T-helper 2 cell treated with Interferon-gamma antibody and Interleukin-4, amounts not matched to agents 5 μg/mL and 100 μg/mL, for 36 hours (primary cell): ENCODE measurements at places on chromosomes 6 and 20.

- DNase-seq: no peak
Measured at GRCh38 chr6:129853996-129854711, 7.0 kb downstream of the TMEM244 start.

DNA sequence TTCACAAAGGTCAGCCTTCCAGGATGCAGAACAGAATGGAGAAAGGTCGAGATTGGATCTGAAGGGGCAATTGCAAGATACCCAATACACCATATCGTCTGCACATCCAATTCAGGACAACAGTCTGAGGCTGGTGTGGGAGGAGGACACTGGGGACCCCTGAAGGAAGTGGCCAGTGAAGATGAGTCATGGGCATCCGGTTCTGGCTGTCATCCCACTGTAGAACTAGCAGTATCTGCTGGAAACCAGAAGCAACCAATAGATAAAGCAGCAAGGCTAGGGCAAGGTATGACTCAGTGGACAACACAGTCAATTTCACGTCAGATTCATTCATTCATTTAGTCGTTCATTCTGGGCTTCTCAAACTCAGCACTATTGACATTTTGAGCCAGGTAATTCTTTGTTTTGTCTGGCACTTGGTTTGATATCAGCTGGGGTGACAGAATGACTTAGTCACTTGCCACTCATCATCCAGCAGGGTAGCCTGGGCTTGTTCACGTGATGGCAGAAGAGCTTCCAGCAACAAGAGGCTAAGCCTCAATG lies 30.3 kb upstream of the SHLD1 start:
- no peak for DNase-seq

DNA sequence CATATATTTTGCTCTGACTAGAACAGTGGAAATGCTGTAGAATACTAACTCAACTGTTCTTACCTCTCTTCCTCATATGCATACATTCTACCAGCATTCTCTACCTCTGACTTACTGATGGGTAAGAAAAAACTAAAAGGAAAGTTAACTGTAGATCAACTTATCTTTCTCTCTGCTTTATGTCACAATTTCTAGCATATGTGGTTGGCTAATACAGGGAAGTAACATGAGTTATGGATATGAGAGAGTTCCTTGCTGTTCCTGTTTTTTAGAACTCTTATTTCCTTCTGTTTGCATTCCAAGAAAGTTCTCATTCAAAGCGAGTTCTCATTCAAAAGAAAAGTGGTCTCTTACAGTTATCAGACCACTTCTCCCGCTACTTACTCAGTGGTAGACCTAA lies 226.8 kb upstream of the SGK1 start:
- DNase-seq: no peak

DNA sequence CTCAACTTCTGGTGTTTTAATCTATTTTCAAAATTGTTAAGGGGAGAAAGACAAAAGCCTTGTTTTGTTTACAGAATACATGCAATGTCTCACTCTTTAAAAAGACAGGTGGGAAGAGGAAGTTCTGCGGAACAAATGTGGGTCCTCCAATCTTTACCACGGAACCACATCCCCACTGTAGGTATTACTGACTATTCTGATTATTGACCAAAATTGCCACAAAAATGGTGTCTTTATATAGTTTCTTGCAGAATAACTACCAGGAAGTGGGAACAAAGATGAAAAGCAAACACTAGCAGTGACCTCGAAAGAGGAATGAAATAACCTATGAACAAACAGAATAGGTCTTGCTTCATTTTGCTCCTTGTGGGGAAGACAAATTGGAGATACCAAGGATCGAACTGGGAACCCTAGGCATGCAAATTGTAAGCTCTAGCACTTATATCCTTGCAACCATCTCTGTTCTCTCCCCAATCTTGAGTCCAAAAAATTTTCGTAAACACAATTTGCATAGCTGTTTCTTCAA lies 106.7 kb downstream of the GPX5 start:
- DNase-seq: no peak

DNA sequence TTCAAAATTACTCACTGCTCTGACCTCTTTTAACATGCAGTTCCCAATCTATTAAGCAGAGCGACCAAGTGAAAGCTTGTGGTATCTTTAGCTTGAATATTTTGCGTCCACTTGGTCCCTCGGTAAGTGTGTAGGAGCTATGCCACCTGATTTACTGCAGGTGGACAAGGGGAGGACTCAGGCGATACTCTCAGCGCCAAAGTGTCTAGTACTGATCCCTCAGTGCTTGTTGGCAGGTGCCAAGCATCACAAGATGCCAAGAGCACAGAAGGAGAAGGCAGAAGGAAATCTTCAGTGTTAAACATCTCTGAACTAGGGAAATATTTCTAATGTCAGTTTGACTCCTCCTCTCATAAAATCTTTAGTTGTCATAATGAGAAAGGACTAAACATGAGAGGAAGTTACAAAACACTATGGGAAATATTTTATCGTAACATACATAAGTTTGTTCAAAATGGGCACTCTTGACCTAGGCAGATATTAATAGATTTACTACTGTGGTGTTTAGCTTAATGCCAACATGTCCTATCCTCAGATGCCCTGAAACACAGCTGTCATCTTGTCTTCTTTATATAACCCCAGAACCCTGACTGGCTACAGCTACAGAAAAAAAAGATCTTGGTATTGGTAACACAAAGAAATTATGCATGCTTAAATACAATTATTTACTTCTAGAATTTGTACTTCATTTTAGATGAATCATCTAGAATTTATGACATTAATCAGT lies 19.5 kb downstream of the NHLRC1 start:
- DNase-seq: no peak

GRCh38 chr20:62590309-62591121 lies 51.8 kb upstream of the SLCO4A1 start:
- DNase-seq: no peak

DNA sequence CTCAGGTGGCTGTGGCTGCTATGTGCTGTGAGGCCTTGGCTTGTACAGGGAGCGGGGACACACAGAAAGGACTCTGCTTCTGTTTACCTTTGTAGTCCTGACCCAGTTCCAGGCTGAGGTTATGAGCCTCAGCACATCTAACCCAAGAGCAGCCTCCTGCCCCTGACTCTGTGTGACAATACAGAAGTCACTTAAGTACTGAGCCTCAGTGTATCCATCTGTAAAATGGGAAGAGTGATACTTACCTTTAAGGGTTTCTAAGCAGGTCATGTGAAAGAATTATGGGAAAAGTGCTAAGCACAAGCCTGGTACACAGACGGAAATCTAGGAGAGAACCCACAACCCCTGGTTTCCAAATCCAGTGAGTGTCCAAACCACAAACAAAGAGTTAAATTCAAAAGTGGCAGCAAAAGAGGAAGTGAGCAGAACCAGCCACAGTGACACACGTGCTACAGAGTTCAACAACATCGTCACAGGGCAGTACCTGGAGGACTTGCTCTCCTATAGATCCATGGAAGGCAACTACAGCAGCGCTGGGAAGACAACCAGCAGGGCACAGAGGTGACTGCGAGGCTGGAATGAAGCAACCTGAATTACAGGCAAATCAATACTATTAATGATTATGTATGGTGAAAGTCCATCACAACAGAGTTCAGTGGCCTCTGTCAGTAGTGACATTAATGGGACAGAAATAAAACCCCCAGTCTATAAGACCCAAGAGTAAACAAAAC lies 12.5 kb downstream of the TRIM26 start:
- no peak for DNase-seq

- DNase-seq: no peak
Measured at GRCh38 chr20:59014680-59015389, 4.4 kb upstream of the TUBB1 start.

- no peak for DNase-seq
Measured at GRCh38 chr6:136788069-136788902, 4.0 kb downstream of the MAP3K5 start.

DNA sequence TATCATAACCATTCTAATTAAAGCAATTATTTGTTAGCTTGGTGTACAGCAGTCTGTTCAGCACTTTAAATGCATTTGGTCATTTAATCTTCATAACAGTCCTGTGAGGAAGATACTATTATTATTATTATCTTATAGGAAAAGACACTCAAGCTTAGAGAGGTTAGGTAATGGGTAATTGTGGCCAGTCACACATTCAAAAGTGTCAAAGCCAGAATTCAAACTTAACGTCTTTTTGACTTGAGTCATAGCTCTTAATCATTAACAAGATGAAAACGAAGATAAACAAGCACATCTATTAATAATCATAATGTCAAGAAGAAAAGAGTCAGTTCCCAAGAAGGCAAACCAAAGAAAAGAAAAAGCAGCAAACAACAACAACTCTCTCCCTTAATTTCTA lies 251.0 kb downstream of the SYNE1 start:
- DNase-seq: no peak

GRCh38 chr20:51542033-51542570 lies 417 bp downstream of the NFATC2 start:
- DNase-seq: peak; percentile 69

DNA sequence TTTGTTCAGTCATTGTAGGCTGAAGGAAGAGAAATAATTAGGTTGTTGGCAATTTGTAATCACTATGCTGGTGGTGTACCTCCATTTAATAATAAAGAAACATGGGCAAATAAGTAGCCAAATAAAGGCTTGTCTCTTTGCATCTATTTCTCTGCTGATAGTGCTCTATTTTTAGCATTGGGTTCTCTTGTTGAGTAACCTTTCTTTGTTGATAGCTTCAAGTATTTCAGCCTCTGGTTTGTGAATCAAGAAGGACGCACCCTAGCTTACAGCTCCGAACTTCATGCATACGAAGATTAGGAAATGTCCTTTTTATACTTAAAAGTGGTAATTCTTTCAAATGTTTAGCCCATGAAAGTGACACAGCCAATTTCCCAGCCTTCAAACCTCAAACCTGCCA lies 2.6 kb downstream of the PPP1R14C start:
- DNase-seq: no peak
